ENCODE measurements at places on chromosomes 11 and 22.

DNA sequence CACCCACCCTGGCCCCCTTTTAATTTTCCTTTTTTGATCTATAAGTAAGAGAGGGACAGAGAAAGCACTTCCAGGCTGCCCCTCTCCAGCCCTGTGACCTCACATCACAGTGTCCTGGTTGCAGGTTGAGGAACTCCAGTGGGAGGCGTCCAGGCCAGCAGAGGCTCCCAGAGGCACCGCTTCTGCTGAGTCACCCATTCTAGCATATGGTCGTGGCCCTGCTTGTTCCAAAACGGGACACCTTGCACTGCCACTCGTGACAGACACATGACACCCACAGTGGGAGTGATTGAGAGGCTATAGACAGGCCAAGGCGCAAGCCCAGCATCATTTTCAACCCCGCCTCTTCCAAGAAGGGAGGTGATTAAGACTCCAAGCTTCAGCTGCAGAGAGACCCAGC is 16.0 kb upstream of the TMPRSS4 start:
- no peak for DNase-seq

GRCh38 chr22:30414525-30415047 is 11.0 kb upstream of the MTFP1 start:
- no peak for DNase-seq

- DNase-seq, result no peak
These were observed 16.1 kb downstream of the NCAPD3 start for GRCh38 chr11:134207538-134208239.

- DNase-seq, result no peak
These were observed 38.8 kb upstream of the POU2AF1 start for GRCh38 chr11:111417766-111418435.

DNA sequence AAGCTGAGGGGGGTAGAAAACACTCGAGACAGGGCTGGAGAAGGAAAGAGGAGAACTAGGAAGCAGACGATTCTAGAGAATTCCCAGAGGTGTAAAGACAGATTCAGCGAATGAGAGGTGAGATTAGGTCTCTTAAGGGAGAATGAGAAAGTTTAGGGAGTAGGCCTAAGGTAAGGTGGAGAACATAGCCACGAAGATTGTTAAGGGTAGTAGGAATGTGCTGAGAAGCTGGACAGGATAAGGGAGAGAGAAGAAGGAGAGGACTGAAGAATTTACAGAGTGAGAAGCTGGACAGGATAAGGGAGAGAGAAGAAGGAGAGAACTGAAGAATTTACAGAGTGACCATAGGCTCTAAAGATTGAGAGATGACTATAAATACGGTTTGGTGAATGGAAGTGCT is 908 bp downstream of the PPME1 start:
- no peak for DNase-seq

DNA sequence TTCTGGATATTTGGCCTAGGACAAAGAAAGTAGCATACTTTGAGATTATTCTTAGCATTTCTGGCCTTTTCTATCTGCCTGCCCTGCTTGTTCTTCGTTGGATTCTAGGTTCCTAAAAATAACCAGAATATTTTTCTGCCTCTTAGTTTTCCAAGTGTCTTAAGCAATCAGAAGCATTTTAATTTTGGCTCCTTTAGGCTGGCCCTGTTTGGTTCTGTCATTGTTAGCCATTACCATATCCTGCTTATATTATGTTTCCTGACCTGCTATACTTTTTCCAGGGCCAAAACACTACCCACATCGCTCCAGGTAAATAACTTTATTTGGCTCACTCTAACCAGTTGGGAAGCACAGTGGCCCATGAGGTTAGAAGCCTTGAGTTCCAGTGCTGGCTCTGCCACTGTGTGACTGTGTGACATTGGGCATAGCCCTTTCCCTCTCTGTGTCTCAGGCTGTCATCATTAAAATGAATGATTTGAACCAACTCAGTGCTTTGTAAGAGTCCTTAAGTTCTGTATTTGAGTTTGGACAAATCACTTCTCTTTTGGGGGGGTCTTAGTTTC is 91.1 kb downstream of the STIM1 start:
- no peak for DNase-seq

DNA sequence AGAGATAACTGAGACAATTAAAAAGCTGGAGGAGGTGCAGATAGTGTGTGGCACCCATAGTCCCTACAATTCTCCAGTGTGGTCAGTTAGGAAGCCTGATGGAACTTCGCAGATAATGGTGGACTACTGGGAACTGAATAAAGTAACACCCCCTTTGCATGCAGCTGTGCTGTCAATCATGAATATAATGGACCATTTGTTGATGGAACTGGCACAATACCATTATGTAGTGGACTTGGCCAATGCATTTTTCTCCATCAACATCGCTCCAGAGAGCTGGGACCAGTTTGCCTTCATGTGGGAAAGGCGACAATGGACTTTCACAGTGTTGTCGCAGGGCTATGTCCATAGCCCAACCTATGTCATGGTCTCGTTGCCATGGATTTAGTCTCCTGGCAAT is 324.2 kb downstream of the TMEM135 start:
- no peak for DNase-seq

DNA sequence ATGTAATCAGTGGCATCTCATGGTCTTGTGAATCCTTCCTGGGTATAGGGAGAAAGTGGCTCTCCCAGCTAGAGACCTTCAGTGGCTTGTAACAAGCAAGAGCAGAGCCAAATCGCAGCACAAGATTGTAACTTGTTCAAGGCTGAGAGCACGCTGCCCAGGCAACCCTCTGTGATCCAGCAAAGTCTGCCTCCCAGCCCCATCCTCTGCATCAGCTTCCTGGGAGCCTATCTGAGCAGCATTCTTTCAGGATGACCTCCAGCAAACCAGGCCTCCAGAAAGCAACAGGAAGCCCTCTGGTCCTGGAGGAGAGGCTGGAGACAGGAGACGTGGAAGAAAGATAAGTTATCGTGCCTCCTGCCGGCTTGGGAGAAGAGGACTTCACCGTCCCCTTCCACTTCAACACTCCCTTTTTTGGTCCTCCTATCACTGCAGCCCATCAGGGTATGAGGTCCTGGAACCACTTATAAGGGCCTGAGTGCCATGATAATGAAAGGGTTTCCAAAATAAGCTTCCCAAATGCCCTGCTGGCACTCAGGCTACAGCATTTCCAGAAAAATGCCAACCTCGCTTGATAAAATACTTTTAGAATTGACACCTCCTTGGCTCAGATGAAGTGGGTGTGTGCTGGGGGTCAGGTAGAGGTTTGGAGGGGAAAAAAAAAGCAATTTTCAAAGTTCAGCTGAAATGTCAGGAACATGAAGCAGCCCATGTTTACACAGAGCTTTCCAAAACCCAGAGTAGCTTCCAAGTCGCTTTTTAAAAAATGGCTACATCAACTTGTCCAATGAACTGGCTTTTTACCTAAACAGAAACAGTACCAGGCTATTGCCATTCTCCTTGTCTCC is 80.2 kb downstream of the PLEKHA7 start:
- DNase-seq, result no peak

- no peak for DNase-seq
These were observed 9.5 kb downstream of the C11orf54 start for GRCh38 chr11:93751001-93751400.

- no peak for DNase-seq
These were observed 410.7 kb upstream of the API5 start for GRCh38 chr11:42901084-42901483.

GRCh38 chr11:12769834-12770345 is 95.7 kb downstream of the TEAD1 start:
- no peak for DNase-seq

DNA sequence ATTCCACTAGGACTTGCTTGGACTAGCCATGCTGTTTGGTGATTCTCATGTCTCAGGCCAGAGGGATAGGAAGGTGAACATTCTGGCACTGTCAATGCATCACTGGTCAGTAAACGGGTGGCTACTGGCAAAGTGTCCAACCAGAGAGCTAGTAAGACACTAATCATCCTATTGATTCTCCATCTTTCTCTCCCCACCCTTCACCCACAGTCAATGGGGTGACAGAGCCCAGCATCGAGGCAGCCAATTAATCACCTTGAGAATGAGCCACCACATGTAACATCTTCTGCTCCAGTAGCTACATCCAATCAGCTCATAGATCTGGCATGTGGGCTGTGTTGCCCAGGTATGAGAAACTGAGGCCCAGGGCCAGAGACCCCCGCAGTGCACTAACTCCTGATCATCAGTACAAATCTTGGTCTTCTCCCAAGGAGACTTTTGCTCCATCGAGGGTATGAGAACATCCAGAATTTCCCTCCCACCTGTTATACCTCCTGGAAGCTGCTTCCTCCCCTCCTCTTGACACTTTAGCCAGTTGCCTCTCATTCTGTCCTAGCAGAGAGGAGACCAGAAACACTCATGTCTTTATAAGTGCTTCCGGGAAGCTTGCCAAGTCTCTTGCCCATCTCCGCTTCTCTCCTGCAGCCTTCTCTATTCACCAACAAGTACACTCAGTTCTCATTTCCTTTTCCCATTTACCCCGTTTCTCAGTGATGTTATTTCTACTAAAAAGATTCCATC is 17.0 kb downstream of the HTR3A start:
- DNase-seq, result no peak

- DNase-seq, result no peak
These were observed 30.0 kb downstream of the MAPK1 start for GRCh38 chr22:21837248-21837979.

- no peak for DNase-seq
These were observed 40.1 kb upstream of the CLMP start for GRCh38 chr11:123235117-123235655.

GRCh38 chr11:113781682-113782081 is 2.1 kb downstream of the CLDN25 start:
- DNase-seq, result no peak

DNA sequence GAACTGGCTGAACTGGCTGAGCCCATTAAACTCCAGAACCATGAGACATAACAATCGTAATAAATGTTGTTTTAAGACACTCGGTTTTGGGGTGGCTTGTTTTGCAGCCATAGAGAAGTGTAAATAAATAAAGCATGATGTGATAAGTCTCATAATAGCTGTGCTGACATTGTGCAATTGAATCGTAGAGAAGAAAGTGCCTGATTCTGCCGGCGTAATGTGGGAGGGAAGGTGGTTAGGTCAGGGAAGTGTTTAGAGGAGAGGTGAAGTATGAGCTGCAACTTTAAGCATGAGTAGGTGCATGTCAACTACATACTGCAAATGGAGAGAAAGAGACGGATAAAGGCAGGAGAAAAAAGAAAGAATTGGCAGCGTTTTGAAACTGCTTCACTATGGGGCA is 217.1 kb downstream of the BLID start:
- no peak for DNase-seq

DNA sequence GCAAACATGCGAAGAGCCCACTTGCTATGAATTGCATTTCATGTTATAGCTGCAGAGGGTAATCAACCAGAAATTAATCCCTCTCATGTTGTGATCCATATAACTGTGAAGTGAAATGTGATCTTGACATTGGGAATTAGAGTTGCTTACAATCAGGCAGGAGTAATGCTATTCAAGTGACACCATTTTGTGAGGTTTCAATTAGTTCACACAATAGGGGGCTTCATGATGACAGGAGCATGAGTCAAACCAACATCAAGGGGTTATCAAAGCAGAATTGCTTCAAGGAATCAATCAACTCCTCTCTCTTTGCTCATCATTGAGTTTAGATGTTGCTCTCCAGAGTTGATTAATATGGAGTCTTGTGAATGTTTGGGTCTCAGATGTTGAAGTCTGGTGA is 1585.2 kb upstream of the TENM4 start:
- DNase-seq, result no peak

- no peak for DNase-seq
These were observed 8.5 kb upstream of the NCF4 start for GRCh38 chr22:36852056-36852973.

- no peak for DNase-seq
These were observed 87.3 kb downstream of the CCDC73 start for GRCh38 chr11:32706985-32707741.

DNA sequence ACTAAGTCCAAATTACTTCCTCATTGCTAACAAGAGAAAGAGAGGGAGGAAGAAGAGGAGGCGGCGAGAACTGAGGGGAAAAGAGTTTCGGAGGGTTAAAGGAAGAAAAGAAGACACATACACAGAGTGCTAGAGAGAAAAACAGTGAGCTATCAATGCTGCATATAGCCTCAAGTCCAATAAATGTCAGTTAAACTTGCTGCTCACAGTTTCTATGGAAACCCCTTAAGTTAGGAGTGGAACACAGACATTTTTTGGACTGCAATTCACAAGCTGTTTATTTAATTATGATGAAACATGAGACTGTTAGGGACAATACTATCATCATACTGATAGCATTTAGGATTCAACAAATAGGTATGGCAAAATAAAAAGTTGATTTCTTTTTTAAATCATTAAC is 1320.4 kb downstream of the LRRC4C start:
- DNase-seq, result no peak

DNA sequence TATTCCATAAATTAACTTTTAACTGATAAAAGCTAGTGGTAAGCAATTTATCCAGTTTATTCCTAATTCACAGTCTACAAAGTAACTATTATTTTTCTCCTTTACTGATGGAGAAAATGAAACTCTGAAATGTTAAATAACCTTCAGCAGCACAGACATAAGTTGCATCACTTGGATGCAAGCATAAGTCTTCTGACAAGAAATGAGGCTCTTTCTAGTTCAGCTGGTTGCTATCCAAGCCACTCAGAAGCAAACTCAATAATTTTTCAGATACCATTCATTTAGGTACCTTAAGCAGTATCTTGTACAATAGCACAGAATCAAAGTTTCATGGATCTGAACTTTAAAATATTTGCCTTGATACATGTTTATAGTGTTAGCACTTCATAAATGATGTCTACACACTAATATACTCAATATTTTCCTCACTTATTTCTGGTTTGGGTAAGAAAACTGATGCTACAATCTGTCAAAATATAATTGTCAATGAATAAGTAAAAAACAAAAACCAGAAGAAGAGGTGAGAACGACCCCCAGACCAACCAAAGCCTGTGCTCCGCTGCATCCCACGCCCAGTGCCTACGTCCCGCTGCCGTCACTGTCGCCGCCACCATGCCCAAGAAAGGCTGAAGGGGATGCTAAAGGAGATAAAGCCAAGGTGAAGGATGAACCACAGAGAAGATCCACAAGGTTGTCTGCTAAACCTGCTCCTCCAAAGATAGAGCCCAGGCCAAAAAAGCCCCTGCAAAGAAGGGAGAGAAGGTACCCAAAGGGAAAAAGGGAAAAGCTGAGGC is 18.1 kb downstream of the FAM168A start:
- DNase-seq, result no peak

- no peak for DNase-seq
These were observed 42.6 kb downstream of the DDI1 start for GRCh38 chr11:104078995-104079394.

- DNase-seq, result no peak
These were observed 58.7 kb downstream of the DENND5A start for GRCh38 chr11:9206496-9206895.

- no peak for DNase-seq
These were observed 436.2 kb downstream of the BUD13 start for GRCh38 chr11:116336540-116336939.

- DNase-seq, result no peak
These were observed 697.1 kb upstream of the FAT3 start for GRCh38 chr11:91527380-91528030.
